Fibroblast of skin of right quadriceps (primary cell): ENCODE measurements at places on chromosomes 11 and 22.

- DNase-seq, result no peak
Observed at GRCh38 chr11:62534779-62535545, 11.6 kb downstream of the AHNAK start.

DNA sequence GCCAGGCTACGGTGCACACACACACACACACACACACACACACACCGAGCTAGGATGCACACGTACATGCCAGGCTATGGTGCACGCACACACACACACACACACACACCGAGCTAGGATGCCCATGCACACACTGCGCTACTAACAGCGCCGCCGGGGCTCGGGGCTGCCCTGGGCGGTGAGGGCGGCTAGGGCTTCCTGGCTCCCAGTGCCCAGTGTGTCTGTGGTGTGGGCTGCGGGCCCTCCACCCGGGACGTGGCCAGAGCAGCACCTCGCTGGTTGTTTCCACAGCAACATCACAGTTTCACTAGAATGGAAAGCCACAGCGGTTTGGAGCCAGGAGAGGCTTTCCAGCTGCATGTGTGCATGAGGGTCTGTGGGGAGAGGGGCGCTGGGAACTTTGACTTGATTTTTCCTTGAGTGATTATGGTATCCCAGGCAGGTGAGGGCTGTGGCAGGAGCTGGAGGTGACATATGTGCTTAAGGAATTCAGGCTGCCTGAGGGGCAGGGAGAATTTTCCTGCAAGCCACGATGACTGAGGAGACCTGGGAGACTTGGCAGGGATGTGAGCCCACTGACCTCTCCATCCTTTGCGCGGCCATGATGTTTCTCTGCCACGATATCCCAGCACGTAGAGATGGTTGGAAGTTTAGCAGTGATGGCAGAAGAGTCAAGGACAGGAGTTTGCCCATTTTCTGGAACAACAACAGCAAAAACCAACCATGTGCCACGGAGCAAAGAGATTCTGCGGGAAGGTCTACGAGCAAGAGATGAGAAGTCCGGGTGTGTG, 195.9 kb downstream of the SNX19 start:
- DNase-seq, result no peak

DNA sequence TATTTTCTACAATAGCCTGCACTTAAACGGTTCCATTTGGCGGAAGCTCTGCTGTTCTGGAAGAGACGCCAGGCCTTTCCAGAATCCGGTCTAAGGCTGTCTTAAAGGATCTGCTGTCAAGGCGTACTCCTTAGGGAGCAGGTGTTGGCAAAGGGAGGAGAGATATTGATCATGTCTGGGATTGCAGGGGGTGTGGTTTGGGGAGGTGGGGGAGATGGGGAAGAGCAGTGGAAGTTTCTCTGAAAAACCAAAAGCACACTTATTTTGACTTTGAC, 22.5 kb upstream of the WNT11 start:
- DNase-seq, result no peak

- DNase-seq, result no peak
Observed at GRCh38 chr22:21448627-21449416, 18.4 kb upstream of the TMEM191C start.

DNA sequence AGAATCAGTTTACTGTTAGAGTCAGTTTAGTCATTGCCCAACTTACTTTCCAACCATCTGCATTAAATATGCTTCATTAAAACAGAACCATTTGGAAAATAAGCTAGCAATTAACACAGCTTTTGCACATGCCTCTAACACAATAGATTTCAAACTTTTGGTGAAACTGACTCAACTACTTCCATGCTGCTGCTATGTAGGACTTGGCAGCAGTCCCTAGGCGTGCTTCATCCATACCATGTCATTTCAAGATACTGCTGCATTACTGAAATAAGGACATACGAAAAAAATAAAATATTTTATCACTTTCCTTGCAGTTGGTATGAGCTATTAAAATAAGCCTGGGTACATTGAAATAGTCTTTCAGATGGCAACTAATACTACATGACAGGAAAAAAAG, 65.5 kb upstream of the SOX6 start:
- DNase-seq, result peak; percentile 51

DNA sequence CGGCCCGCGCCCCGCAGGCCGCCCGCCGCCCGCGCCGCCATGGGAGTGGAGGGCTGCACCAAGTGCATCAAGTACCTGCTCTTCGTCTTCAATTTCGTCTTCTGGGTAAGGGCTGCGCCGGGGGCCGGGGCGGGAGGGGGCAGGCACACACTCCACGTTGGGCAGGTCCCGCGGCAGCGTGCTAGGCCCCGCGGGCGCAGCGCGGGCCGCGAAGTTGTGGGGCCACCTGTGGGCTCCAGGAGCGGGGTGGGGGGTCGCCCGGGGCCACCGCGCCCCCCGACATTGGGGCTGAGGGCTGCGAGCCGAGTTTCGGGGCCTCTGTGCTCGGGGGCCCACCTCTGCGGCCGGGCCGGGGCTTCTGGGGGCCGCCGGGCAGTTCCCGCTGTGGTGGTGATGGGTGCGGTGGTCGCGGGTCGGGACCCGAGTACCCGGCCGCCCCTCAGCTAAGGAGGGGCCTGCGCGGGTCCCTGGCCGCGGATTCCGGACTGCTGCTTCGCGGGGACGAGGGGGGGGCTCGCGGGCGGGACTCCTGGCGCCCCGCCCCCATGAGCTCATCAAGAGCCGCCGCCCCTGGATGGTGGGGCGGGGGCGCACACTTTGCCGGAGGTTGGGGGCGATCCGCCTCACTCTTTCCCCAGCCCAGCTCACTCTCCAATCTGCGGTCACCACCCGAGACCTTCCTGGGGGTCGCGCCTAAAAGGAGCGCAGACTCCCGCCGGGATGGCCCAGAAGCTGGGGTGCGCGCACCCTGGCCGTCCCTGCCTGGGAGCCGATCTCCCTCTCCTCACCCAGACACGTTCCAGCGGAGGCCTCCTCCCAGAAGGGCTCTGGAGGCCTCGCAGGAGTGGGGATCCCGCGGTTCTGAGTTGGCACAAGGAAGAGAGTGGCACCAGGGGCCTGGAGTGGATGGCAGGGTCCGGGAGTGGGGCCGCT, 667 bp downstream of the CD81 start:
- peak; percentile 51 for DNase-seq

GRCh38 chr11:68497761-68498160, 37.2 kb downstream of the PPP6R3 start:
- DNase-seq, result no peak

GRCh38 chr11:14588681-14589080, 54.9 kb upstream of the PDE3B start:
- no peak for DNase-seq

- DNase-seq, result no peak
Observed at GRCh38 chr11:14107050-14107430, 144.5 kb downstream of the SPON1 start.

GRCh38 chr11:106131998-106132397, 54.5 kb downstream of the AASDHPPT start:
- DNase-seq, result no peak

DNA sequence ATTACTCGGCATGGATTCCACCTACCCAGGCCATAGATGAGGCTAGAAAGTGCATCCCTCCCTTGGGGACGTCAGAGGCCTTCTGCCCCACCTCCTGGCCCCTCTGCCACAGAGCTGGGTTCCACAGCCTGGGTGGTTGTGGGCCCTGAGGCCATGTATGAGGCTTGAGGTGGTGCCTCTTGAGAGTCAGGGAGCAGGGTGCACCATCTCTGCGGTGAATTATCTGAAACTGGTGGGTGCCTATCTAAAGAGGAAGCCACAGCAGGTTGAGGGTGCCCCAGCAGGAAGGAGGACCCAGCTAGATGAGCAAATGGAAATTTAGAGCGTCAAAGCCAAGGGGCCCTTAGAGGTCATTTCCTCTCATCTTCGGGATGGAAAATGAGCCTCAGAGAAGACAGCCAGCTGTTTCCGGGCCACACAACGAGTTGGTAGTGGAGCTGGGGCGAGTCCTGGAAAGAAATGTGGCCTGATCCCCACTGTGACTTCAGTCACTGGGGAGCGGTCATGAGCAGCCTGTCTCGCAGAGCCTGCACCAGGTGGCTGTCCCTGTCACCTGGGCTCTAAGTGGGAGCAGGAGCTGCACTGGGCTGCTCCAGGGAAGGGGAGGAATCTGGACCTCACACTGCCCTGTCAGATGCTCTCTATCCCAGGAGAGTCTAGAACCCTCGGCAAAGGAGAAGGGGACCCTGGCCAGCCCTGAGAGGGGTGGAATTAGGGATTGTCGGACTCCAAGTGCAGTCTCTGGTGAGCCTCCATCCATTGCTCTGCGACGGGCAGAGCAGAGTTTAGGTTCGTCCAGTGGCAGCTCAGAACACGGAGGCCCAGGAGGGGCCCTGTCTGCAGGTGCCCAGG, 7.3 kb downstream of the ADORA2A start:
- no peak for DNase-seq

DNA sequence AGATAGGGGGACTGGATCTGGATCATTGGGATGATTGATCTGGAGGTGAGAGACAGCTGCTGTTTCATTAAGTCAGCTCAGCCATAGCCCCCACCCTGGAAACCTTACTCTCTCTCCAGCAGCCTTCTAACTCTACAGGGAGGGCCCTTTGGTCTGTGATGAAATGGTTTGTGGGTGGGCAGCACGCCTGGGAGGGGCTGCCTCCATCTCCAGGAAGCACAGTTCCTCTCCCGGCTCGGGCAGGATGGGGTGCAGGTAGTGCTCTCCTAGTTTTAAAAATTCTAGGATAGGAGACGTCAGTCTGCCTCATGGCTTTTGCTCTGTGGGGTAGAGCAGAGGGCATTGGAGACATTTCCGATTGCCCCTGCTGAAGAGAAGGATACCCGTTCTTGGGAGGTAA, 89.7 kb downstream of the CEP164 start:
- DNase-seq, result no peak

DNA sequence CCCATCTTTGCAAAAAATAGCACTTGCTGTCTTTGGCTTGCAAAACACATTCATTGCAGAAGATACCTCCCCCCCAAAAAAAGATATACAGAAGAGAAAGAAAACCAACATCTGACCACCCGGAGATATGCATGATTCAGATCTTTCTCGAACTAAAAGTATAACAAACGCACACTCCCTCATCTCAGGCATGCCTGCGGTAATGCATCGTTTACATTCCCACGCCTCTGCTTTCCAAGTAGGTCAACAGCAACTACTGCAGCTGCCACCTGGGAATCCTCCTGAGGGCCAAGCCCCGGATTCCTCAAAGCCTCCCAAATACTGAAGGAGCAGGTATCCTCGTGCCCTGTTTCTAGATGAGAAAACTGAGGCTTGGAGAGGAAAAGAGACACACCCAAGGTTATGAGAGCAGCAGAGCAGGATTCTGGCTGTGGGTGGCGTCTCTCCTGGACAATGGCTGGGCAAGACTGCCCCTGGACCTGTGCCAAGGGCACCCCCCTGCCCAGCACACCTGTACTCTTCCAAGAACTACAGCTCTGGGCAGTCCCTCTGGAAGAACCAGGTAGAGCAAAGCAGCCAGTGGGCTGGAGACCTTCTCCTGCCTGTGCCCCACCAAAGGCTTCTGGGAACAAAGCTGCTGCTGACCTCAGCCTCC, 38.1 kb downstream of the NUP50 start:
- DNase-seq, result peak; percentile 82

DNA sequence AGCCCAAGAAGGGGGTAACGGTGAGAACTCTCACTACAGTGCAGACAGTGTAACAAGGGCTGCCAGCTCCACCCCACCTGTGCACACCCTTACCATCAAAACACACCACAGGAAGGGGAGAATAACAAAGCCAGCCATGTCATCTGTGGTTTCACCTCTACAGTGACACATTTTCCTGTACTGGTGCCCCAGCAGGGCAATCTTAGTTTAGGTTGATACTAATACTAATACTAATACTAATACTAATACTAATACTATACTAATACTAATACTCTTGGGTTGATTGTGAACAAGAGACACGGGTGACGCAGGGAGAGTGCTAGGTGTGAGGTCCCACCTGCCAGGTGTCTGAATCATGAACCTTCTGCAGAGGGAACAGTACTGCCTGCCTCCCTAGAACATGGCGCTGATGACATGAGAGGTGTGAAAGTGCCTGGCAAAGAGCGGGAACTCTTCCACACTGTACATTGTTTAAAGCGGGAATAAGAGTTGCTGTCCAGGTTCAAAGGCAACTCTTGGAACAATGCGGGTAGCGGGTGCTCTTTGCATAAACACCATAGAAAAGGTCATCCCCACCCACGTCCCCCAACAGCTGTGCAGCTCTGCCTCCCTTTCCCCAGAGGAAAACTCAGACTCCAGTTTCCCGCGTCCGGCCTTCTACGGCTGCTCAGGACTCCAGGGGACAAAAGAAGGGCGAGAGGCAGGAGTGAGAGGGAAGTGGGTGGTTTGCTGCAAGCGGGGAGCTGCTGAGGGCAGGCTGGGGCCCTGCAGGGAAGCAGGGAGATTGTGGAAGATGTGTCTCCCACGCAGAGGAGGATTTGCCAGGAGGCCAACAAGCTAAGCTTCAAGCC, 25.0 kb upstream of the TMPRSS4 start:
- no peak for DNase-seq

- DNase-seq, result no peak
Observed at GRCh38 chr11:78423241-78423640, 5.6 kb upstream of the GAB2 start.

DNA sequence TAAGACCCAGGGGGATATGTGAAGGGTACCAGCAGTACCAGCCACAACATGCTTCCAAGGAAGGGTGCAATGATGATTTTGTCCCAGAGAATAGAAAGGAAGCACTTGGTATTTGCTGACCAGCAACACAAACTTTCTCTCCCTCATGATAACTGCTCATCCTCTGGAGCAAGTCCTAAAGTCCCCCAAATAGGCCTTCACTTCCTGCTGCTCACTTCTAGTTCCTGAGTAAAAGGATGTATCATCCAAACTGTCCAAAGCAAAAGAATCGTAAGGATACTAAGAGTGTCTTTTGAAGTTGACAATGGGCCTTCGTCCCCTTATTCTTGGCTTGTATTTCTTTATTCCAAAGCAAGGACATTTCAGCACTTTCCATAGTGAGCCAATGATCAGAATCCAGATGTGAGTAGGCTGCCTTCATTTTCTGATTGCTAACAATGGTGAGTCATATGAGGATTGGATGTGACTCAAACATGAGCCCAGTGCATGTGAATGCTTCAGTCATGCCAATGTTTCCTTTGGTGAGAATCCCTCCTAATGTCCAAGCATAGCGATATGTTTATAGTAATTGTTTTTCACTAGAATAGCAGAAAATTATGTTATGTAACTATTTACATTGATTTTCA, 243.4 kb upstream of the POU2AF2 start:
- peak; percentile 88 for DNase-seq

DNA sequence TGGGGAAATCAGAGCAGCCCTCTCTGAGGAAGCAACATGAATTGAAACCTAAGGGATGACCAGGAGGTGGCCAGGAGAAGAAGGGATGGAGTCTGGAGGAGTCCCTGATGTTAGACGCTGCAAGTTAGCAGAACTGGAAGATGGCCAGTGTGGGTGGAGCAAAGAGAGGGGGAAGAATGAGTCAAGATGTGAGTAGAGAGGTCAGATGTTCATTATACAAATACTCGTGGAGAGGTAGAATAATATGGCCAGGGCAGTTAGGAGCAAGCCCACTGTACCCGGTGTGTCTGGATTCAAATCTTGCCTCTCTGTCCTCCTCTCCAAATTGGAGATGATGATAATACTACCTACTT, 242.0 kb downstream of the TENM4 start:
- DNase-seq, result peak; percentile 39

GRCh38 chr11:100851584-100852152, 164.6 kb downstream of the ARHGAP42 start:
- DNase-seq, result no peak
